ENCODE measurements at places on chromosomes 2 and 18.

- no peak for DNase-seq
These were observed 146.9 kb downstream of the TDRD15 start for GRCh38 chr2:21270708-21271122.

GRCh38 chr2:56297671-56298070 lies 113.9 kb downstream of the CCDC85A start:
- DNase-seq: no peak

GRCh38 chr2:234963773-234964615 lies 12.2 kb downstream of the SH3BP4 start:
- no peak for DNase-seq

DNA sequence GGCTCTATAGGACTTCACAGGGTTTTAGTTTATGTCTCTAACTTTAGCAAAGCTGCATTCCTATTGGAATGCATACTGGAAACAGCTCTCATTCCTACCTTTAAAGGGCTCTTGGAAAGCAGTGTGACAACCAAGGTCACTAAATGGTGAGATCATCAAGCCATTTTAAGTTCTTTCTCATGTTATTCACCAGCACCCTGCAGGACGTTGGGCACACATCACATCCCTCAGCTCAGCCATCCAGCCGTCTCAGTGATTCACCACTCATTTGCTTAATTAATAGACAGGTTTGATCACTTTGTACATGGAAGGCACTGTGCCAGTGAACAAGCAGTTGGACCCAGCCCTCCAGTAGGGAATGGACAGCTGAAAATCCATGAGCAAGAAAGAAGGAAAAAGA lies 32.2 kb upstream of the RBM44 start:
- no peak for DNase-seq

- no peak for DNase-seq
These were observed 32.3 kb upstream of the ODC1 start for GRCh38 chr2:10480359-10480949.

GRCh38 chr18:28725876-28726275 lies 548.9 kb upstream of the CDH2 start:
- DNase-seq: no peak

- no peak for DNase-seq
These were observed 524.0 kb downstream of the LRRTM4 start for GRCh38 chr2:76998152-76998551.

DNA sequence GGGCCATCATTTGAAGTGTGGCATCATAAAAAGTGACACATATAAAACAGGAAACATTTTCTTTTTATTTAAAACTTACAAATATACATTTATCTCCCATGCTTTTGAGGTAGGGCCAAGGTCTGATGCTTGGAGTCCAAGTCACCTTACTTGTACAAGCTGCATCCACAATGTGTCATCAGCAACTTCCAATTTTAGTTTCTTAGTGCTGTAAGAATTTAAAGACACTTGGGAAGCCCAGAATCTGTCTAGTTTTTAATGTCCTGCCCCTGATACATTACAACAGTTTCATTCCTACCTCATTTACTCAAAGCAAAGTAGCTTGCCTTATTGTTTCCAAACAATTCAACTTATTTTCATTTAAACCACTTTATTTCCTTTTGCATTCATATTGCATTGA lies 297.7 kb downstream of the MTX2 start:
- DNase-seq: no peak

DNA sequence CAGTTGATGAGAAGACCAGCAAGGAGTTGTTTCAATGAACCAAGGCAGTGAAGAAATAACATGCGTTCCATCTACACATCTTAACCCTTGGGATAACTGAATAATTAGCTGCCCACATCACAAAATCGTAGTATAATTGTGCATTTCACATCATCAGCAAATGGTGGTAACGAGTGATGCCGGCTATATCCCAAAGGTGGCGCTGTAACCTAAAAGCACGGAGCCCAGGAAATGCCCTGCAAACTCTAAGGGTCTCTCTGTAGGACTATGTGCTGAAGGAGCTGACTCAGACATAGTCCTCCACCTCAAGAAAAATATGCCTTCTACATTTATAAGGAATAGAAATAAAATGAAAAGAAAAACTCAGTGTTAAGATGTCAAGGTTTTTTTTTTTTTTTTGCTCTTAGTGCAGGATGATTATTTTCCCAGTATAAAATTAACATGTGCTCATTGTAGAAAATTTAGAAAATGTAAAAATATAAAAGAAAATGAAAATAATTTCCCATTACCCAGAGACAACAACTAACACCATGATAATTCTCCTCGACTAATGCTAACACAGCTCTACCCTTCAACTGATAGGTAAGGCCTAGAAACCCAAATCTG lies 23.1 kb upstream of the DSG3 start:
- DNase-seq: no peak

DNA sequence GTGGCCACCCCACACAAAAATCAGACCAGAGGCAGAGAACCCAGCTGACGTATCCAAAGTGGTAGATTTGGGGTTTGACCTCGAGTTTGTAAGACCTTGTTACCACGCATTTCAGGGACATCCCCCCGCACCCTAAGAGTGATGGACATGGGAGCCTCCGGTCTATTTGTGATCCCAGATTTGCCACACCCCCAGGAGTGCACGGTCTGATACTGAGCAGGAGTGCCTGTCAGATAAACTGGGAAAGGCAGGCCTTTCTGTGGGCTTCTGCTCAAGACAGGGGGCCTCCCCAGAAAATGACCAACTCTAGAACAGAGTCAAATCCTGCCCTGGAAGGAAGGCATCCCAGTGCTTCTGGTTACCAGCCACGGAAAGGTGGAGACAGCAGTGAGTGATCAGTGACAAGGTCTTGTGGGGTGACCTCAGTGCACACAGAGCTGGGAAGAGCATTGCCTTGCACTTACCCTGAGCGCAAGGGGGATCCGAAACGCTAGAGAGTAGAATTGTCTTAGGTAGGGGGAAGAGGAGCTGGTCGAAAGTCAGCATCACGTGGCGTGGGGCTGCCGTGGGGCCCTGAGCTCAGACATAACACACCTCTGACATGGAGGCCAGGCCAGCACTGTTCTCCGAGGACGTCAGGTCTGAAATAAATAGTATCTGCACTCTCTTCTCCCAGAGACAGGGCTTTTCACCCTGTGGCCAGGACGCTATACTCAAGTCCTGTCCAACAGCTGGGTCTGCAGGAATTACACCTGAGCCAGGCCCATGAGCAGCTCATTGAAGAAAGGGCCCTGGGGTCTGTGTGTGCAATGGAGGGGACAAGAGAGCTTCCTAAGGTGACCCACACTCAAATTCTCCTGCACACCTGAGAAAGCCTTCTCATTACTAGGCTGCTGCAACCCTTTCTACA lies 242.4 kb upstream of the SALL3 start:
- DNase-seq: no peak

DNA sequence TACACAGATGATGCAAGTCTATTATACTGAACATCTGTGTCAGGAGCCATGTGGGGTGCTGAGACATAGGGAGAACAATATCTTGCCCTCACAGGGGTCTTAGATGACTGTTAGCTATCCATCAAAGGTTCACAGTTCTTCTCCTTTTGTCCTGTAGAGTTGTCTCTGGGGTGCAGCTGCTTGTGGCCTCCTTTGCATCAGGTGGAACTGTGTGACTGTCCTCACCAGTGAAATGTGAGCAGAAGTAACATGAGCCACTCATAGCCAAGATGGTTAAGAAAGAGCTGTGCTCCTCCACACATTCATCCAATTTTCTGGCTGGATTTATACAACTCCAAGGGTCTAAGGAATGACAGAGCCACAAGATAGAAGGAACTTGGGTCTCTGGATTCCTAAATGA lies 56.0 kb upstream of the ST8SIA3 start:
- no peak for DNase-seq

DNA sequence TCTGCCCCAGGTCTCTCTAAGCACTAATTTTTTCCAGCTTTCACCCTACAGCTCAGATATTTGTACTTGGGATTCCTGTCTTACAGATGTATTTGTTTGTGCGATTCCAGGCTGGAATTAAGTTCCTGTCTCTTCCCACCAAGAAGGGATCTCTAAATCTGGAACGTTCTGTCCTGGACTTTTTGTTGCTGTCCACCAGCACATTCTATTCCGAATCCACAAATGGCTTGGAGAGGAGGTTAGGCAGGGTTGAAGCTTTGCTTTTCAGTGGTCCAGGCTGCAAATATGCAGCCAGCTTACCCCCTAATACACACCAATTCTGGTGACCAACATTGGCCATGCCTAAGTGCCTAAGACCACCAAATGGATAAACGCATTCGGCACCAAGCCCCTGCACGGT lies 315.0 kb downstream of the TNS1 start:
- no peak for DNase-seq

DNA sequence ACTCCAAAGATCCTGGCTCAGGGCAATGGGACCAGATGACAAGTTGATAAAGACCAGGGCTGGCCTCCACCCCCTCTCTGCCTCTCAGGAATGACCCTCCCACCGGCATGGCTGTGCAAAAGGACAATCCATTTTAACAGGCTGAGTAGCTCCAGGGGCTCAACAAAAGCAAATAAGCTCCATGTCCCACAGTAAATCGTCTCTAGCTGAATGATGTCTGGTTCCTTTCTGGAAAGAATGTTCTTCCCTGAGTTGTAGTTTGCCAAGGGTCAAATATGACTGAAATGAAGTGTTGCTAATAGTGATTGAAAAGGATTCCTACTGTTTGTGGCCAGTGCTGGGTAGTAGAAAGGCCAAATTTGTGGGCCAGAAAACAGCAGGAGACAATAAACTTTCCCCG lies 434.4 kb upstream of the ETAA1 start:
- no peak for DNase-seq

DNA sequence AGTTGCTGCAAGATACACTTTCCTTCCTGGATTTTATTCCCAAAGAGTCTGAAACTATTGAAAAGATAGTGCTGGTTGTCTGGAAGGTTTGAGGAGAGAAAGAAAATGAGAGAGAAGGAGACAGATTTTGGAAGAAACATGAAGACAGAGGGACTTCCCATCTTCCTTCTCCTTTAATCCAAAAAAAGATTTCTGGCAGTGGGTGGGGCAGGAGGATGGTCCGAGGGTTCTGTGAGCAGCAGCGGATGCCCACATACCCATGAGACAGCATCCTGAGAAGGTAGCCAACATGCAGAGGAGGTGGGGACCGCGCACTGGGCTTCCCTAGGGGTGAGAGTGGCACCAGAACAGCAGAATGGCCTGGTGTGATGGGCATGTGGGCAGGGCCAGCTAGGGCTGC lies 84.6 kb downstream of the APOB start:
- no peak for DNase-seq

- DNase-seq: no peak
These were observed 93.7 kb upstream of the SRD5A2 start for GRCh38 chr2:31674446-31674845.

DNA sequence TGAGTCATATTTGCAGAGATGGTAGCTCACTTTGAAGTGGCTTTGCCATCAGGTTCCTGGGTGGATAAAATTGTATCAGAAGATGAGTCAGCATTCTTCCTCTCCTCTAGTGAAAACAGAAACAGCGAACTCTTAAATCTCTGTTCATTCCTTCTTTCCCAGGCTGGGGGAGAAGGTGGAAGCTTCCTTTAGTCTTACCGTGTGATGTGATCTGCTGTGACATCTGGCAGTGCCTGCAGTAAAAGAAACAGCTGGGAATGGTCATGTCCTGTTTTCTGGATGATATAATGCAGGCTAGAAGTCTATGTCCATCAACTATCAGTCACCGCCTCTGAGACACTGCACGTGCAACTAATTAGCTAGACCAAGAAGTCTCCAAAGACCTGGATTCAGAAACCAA lies 171.6 kb downstream of the VAPA start:
- DNase-seq: no peak

Data from CD4-positive, alpha-beta T cell treated with Interleukin-21 for 1 hour (primary cell).